Esophagus squamous epithelium (tissue), 5 donors: ENCODE measurements at places on chromosomes 3 and 15.

GRCh38 chr3:100311011-100311410, 23.5 kb upstream of the NIT2 start:
- DNase-seq, result no peak

- DNase-seq, result no peak
Observed at GRCh38 chr3:191804935-191805334, 344.0 kb downstream of the PYDC2 start.

GRCh38 chr3:162597226-162597625, 1100.6 kb downstream of the OTOL1 start:
- no peak for DNase-seq

- DNase-seq, result no peak
Observed at GRCh38 chr3:112818289-112818688, 28.4 kb downstream of the CD200R1L start.

DNA sequence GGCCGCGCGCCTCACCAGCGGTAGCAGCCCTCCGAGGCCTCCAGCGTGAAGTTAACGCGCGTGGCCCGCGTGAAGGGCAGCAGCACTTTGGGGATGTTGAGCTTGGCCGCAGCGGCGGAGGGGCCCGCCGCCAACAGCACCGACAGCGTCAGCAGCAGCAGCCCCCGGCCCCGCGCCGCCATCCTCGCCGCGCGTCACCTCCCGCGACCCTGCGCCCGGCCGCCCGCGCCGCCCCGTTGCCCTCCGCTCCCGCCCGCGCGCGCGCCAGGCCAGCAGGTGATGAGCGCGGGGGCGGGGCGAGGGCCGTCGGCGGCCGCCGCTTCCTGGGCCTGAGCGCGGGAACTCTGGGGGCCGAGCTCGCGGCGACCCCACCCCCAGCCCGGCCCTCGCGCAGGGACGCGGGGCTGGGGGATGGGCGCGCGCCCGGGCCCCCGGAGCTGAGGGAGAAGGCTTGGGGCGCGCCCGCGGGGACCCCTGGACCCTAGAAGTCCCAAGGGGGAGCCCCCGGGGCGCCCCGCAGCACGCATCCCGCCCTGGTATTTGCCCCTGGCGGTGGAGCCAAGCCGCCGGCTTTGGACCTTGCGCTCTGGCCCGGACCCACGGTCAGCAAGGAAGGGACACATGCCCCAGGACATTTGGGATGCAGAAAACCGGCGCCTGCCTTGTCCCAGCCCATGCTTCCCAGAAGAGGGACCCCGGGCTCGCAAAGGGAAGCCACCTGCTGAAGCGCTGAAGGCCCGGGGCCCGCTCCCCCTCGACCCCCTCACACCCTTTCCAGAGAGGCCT, at the start of gene NUP210:
TSS of gene NUP210 (minus strand) at position 278 of the 786 bp plus-strand sequence. CDS start at position 182, 96 bp downstream.
- no peak for DNase-seq

DNA sequence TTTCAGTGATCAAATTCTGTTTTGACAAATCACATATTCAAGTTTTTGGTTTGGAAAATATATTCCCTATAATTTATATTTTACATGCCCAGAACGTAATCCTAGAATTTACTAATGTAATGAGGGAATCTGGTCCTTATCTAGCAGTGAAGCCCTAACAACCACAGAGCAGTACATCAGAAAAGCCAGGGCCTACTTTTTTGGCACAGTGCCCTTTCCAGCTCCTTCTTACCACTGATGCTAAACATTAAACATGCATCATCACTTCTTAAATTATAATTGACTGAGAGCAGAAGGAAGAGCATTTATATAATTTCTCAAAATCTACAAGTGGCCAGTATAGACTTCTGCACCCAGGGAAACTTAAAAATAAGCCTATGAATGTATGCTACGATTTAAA, 66.7 kb downstream of the FBXL22 start:
- DNase-seq, result no peak

GRCh38 chr15:42119446-42119760, 25.0 kb upstream of the PLA2G4D start:
- DNase-seq, result no peak

- no peak for DNase-seq
Observed at GRCh38 chr15:24752354-24752753, 76.8 kb downstream of the NPAP1 start.

GRCh38 chr3:58005669-58006068, 2.6 kb upstream of the FLNB start:
- no peak for DNase-seq
